Activated naive CD4-positive, alpha-beta T cell treated with anti-CD3 and anti-CD28 coated beads, Interleukin-2, amount 50 U/mL, for 72 hours (primary cell): ENCODE measurements at places on chromosomes 13 and 19.

- DNase-seq, result no peak
Observed at GRCh38 chr19:11053817-11054195, 35.5 kb upstream of the LDLR start.

DNA sequence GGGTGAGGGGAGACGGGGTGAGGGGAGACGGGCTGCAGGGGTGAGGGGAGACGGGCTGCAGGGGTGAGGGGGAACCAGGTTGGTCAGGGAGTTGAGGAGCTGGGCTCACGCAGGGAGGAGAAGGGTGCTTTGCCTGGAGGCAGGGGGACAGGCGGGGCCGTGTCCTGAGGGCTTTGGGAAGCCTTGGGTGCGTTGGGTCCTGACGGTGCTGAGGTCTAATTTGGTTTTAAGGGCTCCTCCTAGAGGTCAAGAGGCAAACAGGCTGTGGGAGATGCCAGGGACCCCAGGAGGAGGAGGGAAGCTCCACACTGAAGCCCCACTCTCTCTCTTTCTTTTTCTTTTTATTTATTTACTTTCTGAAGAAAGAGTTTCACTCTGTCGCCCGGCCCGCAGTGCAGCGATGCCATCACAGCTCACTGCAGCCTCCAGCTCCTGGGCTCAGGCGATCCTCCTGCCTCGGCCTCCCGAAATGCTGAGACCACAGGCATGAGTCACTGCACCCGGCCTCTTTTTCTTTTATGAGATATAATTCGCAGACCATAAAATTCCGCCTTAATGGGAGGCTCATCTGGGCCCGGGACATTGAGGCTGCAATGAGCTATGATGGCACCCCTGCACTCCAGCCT, 9.3 kb upstream of the MISP start:
- DNase-seq, result no peak

GRCh38 chr19:50580240-50580639, 12.0 kb upstream of the LRRC4B start:
- DNase-seq, result no peak

DNA sequence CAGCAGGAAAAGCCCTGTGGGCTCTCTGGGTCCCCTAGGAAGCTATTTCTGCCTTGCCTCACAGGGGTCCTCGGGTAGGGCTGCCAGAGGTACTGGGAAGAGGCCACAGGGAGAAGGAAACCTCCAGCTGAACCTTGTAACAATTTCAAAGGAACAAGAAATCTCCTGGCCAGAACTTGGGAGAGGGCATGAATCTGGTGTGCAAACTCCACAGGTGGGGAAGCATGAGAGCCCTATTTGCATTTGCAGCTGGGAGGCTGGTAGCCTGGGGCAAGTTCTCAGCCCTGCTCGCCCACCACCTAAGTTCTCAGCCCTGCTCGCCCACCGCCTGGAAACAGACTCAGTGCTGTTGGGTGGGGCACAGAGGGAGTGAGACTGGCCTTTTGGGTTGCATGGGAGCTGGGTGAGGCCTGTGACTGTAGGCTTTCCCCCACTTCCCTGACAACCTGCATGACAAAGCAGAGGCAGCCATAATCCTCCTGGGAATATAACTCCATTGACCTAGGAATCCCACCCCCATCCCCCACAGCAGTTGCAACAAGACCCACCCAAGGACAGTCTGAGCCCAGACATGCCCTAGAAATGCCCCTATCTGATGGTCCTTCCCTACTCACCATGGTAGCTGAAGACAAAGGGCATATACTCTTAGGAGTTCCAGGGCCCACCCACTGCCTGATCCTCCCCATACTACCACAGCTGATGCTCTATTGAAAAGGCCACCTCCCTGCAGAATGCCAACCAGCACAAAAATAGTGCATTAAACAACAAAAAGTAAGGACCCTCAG, 11.7 kb downstream of the UGGT2 start:
- DNase-seq, result no peak

- DNase-seq, result no peak
Observed at GRCh38 chr13:79671420-79671819, 190.5 kb downstream of the NDFIP2 start.

DNA sequence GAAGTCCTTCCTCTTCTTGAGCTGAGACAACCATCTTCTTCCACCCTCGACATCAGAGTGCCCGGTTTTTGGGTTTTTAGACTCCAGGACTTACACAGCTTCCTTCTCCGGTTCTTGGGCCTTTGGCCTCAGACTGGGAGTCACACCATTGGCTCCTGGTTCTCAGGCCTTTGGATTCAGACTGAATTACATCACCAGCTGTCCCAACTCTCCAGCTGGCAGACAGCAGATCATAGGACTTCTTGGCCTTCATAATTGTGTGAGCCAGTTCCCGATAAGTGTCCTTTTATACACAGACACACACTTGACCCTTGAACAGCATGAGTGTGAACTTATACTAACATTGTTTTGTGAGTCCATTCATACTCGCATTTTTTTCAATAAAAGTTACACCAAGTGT, 166.0 kb upstream of the UBL3 start:
- no peak for DNase-seq
